ENCODE measurements at places on chromosomes 5 and 9.
A peak's percentile ranks its signal among the peaks of the same experiment; 100 is the strongest.

GRCh38 chr5:88732181-88732633 lies 150.8 kb downstream of the MEF2C start:
- DNase-seq: no peak

- DNase-seq: no peak
Measured at GRCh38 chr9:100317706-100318105, 35.0 kb downstream of the TEX10 start.

- DNase-seq: no peak
Measured at GRCh38 chr5:104178829-104179456, 616.4 kb upstream of the NUDT12 start.

DNA sequence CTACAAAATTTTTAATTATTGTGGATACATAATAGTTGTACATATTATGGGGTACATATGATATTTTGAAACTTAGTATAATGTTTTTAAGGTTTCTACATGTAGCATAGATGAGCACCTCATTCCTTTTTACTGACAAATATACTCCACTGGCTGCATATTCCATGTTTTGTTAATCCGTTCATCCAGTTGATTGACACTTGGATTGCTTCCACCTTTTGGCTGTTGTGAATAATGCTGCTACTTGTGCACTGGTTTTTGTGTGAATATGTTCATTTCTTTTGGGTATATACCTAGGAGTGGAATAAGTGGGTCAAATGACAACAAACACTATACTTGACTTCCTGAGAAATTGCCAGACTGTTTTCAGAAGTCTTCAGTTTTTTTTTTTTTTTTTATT lies 2.8 kb upstream of the ENTREP1 start:
- DNase-seq: no peak

- DNase-seq: no peak
Measured at GRCh38 chr5:112978836-112979235, 2.2 kb downstream of the DCP2 start.

DNA sequence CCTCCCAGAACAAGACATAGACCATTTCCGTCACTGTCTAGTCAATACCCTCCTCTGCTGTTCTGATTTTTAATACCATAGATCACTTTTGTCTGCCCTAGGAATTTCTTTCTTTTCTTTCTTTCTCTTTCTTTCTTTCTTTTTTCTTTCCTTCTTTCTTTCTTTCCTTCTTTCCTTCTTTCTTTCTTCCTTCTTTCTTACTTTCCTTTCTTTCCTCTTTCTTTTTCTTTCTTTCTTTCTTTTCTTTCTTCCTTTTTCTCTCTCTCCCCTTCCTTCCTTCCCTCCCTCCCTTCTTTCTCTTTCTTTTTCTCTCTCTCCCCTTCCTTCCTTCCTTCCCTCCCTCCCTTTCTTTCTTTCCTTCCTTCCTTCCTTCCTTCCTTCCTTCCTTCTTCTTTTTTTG lies 49.0 kb upstream of the RAPGEF1 start:
- DNase-seq: no peak

DNA sequence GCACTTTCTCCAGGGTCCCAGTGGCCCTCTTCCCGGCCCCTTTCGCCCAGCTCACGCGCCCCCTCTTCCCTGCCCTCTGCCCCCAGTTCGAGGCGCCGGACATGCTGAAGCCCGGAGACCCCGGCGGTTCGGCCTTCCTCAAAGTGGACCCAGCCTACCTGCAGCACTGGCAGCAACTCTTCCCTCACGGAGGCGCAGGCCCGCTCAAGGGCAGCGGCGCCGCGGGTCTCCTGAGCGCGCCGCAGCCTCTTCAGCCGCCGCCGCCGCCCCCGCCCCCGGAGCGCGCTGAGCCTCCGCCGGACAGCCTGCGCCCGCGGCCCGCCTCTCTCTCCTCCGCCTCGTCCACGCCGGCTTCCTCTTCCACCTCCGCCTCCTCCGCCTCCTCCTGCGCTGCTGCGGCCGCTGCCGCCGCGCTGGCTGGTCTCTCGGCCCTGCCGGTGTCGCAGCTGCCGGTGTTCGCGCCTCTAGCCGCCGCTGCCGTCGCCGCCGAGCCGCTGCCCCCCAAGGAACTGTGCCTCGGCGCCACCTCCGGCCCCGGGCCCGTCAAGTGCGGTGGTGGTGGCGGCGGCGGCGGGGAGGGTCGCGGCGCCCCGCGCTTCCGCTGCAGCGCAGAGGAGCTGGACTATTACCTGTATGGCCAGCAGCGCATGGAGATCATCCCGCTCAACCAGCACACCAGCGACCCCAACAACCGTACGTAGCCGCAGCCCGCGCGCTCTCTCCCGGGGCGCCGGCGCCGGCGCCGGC lies 1.0 kb downstream of the PRDM6 start:
- no peak for DNase-seq

GRCh38 chr9:76741524-76741923 lies 22.7 kb upstream of the PCA3 start:
- DNase-seq: no peak

DNA sequence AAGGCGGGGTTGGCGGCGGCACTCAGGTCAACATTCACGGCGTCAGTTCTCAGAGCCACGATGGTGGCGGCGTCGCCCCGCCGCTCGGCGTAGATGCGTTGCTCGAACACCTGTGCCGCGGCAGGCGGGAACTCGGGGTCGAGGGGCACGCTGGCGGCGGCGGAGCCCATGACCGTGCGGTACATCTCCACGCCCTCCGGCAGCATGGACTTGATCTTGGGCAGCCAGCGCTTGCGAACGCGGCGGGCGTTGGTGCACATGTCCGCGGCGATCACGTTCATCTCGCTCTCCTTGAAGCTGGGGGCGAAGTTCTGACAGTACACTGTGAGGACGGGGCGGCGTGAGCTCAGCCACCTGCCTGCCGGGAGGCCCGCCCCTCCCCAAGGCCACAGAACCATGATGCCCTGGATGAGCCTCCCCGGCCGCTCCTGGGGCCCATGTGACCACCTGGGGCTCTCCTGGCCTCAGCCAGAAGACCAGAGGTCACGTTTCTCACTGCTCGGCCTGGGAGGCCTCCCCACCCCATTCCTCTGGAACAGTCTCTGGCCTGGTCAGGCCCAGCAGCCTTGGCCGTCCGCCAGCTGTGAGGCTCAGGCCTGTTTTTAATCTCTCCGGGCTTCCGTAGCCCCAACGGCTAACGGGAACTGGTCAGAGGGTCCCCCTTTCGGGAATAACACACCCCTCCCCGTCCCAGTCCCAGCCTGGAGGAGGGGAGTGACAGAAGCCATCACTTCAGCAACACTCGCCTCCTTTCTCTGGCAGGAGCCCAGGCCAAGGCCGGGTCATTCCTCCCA lies 50.7 kb upstream of the UBAC1 start:
- DNase-seq: no peak

- DNase-seq: peak; percentile 24
Measured at GRCh38 chr9:130140706-130141105, 31.5 kb upstream of the NCS1 start.

GRCh38 chr5:146815411-146815810 lies 63.1 kb downstream of the PPP2R2B start:
- DNase-seq: no peak

DNA sequence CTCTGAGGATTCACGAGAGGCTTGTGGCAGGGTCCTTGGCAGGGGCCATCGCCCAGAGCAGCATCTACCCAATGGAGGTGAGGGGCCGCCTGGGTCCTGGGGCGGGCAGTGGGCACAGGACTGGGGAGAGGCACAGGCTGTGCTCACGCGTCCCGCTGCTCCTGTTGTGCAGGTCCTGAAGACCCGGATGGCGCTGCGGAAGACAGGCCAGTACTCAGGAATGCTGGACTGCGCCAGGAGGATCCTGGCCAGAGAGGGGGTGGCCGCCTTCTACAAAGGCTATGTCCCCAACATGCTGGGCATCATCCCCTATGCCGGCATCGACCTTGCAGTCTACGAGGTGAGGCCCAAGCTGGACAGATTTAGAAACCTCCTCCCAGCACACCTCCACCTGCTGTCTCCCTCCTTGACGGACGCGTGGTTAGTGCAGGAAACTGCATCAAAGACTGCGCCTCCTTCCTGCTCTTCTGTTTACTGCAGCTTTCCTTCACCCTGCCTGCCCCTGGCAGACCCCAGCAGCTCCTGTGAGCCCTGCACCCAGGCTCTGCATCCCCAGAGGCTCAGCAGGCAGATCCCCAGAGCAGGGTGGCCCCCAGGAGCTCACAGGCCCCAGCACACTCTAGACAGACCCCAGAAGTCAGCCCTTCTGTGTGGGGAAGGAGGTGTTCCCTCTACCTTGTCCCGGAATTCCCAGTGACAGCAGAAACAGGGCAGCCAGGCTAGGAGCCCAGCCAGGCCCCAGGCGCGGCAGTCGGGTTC lies 21.2 kb downstream of the PTGES2 start:
- DNase-seq: no peak

GRCh38 chr5:37810311-37810710 lies 29.5 kb downstream of the GDNF start:
- DNase-seq: no peak

GRCh38 chr5:30099634-30100033 lies 1093.9 kb upstream of the CDH6 start:
- DNase-seq: no peak

- no peak for DNase-seq
Measured at GRCh38 chr5:177526191-177526590, 9.4 kb upstream of the DDX41 start.

DNA sequence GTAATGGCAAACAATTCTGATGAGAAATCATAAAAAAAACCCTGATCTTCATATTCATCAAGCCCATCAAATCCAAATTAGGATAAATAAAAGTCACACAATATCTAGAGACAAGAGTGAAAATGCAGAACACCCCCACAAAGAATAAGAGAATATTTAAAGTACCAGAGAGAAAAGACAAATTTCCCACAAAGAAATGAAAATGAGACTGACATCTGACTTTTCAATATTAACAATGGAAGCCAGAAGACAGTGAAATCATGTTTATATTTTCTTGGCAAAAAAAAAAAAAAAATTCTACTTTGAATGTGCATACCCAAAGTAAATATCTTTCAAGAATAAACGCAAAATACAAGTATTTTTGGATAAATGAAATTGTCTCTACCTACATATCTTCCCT lies 28.9 kb upstream of the COL5A1 start:
- DNase-seq: no peak

GRCh38 chr5:156009583-156009982 lies 317.4 kb upstream of the SGCD start:
- DNase-seq: no peak

GRCh38 chr9:35691334-35691650 lies 1.6 kb upstream of the TPM2 start:
- no peak for DNase-seq

DNA sequence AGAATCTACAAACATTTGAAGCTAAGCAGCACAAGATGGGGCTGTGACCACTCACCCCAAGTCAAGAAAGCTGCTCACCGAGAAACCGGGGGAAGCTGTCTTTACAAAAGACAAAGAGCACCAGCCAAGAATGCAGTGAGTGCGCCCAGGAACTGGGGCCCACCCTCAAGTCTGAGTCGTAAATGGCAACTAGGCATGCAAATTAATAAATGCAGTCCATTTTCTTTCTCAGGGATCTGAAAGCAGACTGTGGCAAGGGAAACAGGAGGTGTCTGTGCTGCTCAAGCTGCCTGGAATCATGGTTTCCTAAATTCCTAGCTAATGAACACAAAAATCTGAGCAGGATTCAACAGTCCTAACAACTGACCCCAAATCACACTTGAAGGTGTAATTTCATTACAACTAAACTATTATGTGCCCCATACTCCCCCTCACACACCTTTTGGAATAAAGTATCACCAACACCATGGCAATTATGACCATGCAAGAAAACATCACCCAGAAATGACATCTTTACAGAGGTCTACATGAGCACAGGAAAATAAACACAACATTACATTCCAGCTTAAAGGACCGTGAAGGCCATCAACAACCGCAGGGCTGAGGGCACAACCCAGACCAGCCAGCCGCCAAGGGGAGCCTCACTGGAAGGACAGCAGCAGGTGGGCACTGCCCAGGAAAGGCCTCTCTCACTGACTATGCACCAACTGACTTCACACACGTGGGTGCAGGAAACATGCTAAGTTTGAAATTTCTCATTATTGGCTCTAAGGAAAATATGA lies 17.6 kb downstream of the NSUN2 start:
- no peak for DNase-seq

- no peak for DNase-seq
Measured at GRCh38 chr5:76438025-76438424, 34.9 kb downstream of the IQGAP2 start.

DNA sequence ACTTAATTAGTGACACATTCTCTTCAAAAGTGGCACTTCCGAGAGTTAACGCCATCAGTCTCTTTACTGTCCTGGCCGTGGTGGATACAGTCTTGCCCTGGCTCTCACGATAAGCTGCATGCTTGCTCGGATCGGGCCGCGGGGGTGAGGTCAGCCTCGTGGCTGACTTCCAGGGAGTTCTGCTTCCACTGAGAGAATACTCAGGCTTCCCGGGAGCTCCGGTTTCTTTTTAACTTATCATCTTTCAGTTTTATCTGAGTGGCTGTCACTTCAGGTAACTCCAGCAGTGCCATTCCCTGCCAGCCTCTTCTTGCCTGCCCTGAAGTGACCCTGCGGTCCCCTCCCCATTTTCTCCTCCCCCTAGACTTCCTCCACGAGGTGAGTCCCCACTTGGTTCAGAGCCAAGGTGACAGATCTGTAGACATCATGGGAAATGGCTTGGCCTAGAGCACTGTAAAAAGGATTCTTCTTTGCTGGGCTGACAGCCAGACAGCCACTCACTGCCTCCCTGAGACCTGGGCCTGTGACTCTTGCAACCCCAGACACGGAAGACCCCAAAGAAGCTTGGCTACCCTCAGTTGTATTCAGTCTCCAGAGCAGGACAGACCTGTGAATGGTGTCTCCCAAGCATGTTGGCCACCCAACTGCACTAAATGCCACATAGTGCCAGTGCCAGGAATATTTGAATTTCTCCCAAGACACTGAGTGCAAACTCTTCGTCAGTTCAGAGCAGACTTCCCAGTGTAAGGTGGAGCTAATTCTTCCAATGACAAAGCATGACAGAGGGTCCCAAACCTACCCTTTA lies 95.1 kb downstream of the DAPK1 start:
- no peak for DNase-seq

DNA sequence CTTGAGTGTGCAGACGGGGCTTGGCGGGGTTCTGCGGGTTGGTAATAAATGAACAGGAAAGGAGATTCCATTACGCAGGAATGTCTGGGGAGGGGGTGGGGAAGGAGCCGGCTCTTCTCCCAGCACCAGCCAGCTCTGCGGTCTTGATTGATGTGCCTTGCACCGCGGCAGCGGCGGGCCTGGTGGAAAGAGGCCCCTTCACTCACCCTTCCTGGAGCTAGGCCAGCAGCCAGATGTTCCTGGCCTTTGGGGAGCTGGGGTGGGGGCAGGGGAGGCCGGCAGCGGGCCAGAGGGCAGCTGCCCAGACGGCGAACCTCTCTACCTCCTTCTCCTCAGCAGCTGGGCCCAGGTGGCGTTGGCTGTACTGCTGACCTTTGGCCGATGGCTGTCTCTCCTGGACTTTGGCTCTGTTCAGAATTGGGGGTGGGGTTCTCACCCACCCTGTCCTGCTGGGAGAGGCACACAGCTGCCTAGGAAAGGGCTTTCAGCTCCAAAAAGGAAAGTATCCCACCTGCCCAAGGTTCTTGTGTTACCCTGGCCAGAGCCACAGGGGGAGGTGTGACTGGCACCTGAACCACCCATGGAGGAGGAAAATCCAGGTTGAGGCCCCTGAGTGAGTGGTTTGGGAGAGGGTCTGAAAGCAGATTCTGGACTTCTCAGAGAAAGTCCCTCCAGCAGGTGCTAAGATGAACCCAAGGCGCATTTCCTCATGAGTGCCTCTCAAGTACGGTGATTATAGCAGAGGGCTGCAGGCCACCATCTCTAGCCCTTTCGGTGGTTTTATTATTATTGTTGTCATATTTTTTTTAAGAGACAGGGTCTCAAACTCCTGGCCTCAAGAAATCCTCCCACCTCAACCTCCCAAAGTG lies 58.0 kb upstream of the SYNPO start:
- DNase-seq: no peak

- DNase-seq: no peak
Measured at GRCh38 chr9:95044731-95045508, 272.6 kb downstream of the FANCC start.
